ENCODE measurements at places on chromosomes 16 and 17.

GRCh38 chr16:1116693-1117077 lies 20.6 kb upstream of the C1QTNF8 start:
- no peak for DNase-seq

DNA sequence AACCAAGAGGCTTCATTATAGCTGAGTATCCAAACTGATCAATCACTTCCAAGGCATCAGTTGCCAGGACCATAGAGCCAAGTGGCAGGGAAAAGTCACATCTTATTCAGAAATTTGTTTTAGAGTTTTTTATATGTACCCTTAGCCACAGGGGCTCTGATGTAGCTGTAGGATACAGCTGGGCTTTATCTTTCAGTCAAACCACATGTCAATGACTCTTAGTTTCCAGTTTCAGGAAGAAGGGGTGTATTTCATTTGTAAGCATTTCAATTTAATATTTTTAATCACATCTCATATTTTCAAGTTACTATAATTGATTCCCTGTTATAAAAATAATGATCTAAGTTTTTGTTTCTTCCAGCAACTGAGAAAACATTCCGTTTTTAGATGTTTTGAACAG lies 2.9 kb upstream of the FLCN start:
- no peak for DNase-seq

- DNase-seq, result no peak
Observed at GRCh38 chr16:11407047-11407982, 62.1 kb downstream of the RMI2 start.

DNA sequence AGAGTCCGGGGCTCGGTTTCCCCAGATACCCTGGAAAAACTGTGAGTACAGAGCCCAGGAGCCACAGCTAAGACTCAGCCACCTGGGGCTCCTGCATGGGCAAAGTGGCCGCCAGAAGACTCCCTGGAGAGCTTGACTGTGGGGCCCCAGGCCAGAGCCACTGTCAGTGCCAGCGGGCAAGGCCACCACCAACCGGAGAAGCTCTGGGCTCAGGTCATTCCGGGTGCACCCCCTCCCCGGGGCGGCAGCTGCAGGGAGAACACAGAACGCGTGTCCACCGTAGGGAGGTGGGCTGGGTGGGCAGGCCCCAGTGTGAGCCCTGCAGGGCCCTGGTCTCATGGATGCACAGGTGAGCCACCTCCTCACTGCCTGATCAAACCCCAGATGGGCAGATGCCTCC lies 22.3 kb upstream of the RBFOX3 start:
- no peak for DNase-seq

DNA sequence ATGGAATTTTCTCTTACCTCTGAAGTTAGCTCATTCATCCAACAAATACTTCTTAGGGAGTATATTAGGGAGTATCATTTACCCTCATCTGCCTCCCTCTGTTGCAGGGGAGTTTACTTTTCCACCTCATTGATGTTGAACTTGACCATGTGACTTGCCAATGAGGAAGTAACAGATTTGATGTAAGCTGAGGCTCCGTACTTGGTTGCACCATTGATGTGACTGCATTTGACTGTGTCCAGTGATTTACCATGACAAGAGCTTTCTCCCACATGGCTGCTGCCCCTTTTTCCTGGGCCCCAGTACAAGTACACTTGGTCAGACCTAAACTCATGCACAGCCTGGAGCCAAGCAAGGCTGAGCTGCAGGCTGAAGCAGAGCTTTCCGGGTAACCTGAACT lies 81.6 kb upstream of the HS3ST2 start:
- no peak for DNase-seq

DNA sequence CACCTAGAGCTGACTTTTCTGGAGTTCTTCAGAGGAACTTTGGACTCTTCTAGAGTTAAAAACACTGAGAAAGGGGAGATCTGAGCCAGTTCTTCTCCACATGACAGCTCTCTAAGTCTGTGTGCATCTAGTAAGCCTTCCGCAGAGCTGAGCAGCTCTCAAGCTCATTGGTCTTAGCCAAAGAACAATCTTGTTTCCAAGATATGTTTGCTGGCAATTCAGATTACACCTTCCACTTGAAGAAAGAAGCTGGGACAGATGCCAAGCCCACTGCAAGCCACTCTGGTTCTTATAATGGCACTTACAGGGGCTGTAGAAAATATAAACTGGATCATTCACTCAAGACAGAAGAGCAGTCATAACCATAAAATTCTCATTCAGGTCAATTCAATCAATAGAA lies 134.1 kb upstream of the TOX3 start:
- no peak for DNase-seq

DNA sequence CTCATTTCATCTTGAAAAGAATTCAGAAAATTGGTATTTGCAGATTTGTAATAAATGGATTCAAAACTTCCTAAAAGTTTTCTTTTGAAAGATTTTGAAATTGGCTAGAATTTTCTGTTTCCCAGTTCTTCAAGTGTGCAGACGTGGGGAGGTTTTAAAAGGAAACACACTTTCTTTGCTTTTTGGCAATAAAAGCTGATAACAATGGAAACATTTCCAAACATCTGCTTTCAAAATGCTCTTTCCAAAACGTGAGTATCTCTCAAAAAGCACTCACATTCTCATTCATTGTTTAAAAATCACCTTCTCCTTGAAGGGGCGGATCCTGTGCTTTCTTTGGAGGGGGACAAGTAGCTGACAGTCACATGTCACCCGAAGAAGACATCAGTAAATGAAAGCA lies 8.6 kb upstream of the GSG1L start:
- no peak for DNase-seq

DNA sequence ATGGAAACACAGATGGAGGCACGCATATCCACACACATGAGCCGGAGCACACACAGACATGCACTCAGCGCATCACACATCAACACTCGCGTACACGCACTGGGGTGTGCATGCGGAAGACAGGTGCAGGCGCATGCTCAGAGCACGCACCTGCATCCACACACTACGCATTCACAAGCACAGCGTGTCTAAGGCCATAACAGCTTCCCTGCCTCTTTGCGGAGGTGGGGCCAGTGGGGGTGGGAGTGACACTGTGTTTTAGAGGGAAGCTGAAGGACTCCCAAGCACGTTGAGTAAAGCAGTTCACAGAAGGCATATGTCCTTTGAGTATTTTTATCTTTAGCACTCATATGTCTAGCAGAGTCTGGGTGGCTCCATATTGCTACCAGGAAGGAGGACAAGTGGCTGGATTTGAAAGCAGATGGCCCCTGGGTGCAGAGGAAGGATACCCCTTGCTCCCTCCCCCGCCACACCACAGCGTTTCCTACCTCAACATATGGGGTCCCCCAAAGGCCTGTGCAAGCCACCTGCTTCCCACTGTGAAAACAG lies 68.6 kb upstream of the TOB1 start:
- DNase-seq, result no peak

DNA sequence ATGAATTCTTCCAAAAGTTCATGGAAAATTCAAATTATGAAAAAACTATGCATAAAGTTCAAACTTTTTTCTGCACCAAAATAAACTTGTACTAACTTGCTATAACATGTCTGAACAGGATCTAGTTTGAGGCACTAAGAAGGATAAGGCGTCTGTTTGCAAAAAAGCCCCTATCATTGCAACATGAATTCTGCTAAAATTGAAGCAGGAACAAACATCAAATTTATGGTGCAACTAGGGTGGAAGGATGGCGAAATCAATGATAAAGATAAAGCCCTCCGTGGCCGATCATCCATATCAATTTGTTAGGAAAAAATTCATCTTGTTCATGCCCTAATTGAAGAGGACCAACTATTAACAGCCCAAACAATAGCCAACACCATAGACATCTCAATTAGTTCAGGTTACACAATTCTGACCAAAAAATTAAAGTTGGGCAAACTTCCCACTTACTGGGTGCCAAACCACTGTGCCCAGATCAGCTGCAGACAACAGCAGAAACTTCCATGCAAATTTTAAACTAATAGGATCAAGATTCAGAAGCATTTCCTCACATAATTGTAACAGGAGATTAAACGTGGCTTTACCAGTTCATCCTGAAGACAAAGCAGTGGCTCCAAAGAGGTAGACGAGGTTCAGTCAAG lies 12.9 kb downstream of the IL21R start:
- DNase-seq, result no peak

GRCh38 chr16:20844588-20844987 lies 38.3 kb downstream of the REXO5 start:
- no peak for DNase-seq

GRCh38 chr16:28587386-28587785 lies 9.5 kb downstream of the SULT1A2 start:
- no peak for DNase-seq

- DNase-seq, result no peak
Observed at GRCh38 chr16:55651841-55652824, 3.7 kb upstream of the SLC6A2 start.

GRCh38 chr17:48722201-48722907 lies at the start of gene PRAC1:
TSS of gene PRAC1 (minus strand) at chr17:48722518. CDS start at chr17:48722392, 126 bp downstream.
- no peak for DNase-seq

DNA sequence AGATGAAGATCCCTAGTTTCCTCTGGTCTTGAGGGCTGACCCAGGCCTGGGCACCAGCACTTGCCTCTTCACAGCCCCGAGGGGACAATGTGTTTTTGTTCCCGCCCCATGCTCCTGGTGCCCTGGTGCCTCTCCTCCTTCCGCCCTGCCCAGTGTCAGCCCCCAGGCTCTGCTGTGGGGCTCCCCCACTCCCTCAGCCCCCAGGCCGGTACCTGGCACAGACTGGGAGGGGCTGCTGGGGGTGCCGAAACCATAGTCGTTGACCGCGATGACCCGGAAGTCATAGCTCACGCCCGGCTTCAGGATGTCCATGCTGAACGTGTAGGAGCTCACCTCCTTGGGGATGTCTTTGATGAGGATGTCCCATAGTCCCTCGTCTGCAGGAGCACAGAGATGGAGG lies 40.5 kb upstream of the CDC42EP4 start:
- no peak for DNase-seq

DNA sequence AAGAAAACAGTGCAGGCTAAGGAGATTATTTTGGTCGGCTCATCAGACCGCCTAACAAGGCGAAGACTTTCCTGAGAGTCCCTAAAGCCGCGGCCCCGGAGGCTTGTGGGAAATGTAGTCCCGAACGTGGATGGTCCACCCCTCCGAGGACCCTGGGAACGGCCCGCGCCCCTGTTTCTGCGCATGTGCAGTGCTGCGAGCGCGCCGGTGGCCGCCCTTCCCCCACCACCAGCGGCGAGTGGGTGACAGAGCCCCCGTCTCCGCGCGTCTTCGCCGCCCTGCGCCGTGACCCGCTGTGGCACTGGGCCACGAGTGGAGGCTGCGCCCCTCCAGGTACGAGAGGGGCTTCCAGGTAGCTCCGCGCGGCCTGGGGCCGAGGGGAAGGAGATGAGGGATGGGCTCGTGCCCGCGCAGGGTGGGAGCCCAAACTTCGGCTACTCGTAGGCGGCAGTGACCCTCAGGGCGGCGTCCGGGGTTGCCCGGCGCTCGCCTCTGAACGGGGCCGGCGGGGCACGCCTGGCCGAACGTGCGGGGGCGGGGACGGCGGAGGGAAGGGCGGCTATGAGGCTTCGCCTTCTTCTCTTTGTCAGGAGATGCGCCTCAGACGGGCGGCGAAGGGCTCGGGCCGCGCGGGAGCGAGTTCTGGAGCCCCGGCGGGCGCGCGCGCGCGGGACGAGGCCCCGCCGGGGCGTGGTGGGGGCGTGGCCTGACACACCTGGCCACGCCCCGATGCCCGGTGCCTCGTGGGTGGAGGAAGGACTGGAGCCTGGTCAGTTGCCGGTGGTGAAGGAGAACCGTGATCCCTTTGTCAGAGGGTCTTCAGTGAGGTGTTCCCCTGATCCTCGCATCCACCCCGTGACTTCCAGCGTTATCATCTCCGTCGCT lies at the start of gene ZFP1:
ZFP1 (plus strand) TSS at position 214 of the 885 bp plus-strand sequence. CDS start 4,428 bp downstream, outside the sequence.
- peak; percentile 94 for DNase-seq

GRCh38 chr16:12119037-12119436 lies 142.5 kb downstream of the SNX29 start:
- no peak for DNase-seq

GRCh38 chr17:27384726-27385125 lies 71.5 kb upstream of the KSR1 start:
- DNase-seq, result no peak

DNA sequence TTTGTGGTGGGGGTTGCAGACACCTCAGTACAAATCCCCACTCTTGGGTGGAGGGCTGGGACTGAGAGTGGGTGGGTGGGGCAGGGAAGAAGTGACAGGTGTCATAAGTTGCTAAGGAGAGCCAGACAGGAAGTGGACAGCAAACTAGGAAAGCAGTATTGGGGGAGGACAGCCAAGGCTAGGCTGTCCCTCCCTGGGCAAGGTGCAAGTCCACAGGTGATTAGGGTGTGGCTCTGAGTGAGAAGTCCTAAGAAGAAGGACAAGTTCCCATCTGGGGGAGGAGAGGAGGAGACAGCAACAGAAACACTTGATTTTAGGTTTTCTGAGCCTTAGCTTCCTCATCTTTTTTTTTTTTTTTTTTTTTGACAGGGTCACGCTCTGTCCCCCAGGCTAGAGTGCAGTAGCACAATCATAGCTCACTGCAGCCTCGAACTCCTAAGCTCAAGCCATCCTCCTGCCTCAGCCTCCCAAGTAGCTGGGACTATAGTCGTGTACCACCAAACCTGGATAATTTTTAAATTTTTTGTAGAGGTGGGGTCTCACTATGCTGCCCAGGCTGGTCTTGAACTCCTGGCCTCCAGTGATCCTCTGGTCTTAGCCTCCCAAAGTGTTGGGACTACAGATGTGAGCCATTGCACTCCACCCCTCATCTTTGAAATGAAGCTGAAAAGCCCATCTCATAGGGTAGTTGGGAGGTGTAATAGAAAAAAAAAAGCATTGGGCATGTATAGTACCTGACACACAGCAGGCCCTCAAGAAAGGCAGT lies 2.5 kb downstream of the MAPK3 start:
- no peak for DNase-seq

DNA sequence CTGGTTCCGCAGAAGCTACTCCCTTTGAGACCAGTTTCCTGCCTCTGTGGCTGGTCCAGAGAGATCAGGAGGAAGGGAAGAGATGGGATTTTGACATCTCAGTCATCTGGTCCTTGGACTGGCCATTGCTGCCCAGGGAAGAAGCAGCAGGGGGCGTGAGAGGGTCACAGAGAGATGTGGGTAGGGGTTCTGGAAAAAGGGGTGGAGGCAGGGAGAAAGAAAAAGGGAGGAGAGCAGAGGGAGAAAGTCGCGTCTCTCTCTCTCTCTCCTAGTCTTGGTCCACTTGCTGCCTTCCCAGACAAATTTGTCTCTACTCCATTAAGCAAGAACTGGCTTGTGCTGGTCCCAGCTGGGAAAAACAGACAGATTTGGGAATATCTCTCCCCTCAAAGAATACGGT lies 4.4 kb downstream of the SHBG start:
- DNase-seq, result peak; percentile 45

Measured in posterior cingulate gyrus (tissue), 11 donors.